Endothelial cell (in vitro differentiated cells): ENCODE measurements at places on chromosomes 5 and 9. TPM values are rescaled to one million over a fixed set of nuclear protein-coding genes. Genes with fewer than 3 reads are reported as not detected.

- H3K27me3 ChIP-seq, result no peaks in the 10 kb centered on the region
- no peaks in the 10 kb centered on the region for H3K36me3 ChIP-seq
- no peak overlapping the region for H3K4me3 ChIP-seq
- H3K27ac ChIP-seq, result no peak overlapping the region
These were observed 518.5 kb downstream of the NR2F1-AS1 start for GRCh38 chr5:93062548-93062947.

- H3K27me3 ChIP-seq, result peaks cover 11% of the 10 kb centered on the region
- no peak within 1 kb of the TSS for H3K27ac ChIP-seq
- H3K36me3 ChIP-seq, result no peaks in the 10 kb centered on the region
- peaks cover 4% of the 10 kb centered on the region for H3K4me1 ChIP-seq
These were observed at the start of gene DRD1 for GRCh38 chr5:175444060-175444904. TSS of gene DRD1 (minus strand) at chr5:175444182. CDS start at chr5:175443099, 1,083 bp downstream.

DNA sequence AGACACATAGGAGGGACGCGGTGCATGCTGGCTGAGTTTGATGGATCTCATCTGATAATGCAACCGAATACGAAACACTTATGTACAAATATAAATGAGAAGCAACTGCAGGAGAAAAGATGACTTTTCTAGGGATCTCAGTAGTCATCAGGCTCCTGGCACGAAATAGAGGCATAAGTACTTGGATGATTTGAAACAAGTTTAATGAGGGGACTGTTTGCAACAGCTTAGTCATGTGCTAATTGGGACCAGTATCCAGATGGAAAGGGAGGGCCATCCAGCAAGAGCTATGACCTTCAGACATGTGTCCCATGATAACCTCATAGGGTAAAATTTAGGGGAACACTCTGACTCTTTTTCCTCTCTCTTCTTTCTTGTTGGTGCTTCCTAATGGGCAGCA, 123.0 kb downstream of the EGFLAM start:
- no peak for DNase-seq
- no peaks in the 10 kb centered on the region for H3K27me3 ChIP-seq
- H3K27ac ChIP-seq, result no peak overlapping the region
- H3K4me3 ChIP-seq, result no peak overlapping the region
- no peaks in the 10 kb centered on the region for H3K36me3 ChIP-seq

DNA sequence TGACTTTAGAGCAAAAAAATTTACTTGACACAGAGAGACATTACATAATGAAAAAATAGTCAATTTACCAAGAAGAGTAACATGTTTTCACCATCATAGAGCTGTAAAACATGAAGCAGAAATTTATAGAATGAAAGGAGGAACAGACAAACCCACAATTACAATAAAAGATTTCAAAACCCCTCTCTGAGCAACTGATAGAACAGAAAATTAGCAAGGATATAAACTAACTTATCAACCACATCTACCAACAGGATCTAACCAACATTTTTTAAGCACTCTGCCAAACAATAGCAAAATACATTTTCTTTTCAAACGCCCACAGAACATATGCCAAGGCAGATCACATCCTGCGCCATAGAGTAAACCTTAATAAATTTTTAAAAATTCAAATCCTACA, 17.9 kb downstream of the SLCO4C1 start:
- no peak overlapping the region for H3K27ac ChIP-seq
- no peaks in the 10 kb centered on the region for H3K36me3 ChIP-seq
- peaks cover 5% of the 10 kb centered on the region for H3K4me1 ChIP-seq

DNA sequence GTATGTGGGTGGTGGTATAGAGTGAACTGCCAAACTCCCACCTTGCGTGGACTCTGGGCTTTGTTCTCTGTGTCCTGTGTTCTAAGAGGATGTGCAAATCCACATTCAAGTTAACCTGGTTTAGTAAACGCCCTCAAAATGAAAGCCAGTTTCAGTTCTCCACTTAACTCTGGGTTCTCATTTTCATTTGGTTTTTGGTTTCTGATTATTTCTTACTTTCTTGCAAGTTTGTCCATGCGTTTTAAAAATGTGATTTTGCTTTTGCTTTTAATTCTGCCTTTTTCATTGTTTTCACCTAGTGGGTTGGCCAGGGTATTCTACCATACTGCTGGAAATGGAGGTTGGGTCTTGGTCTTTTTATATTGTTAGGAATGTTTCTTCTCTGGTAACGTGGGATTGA, 38.2 kb downstream of the GALNT10 start:
- H3K36me3 ChIP-seq, result peaks cover 12% of the 10 kb centered on the region
- no peaks in the 10 kb centered on the region for H3K27me3 ChIP-seq
- H3K27ac ChIP-seq, result no peak overlapping the region
- no peaks in the 10 kb centered on the region for H3K4me1 ChIP-seq
- no peak overlapping the region for H3K4me3 ChIP-seq

The PCDHA10 gene
- total RNA-seq, result 16.9 TPM

GRCh38 chr5:39017504-39017903, 56.7 kb downstream of the RICTOR start:
- H3K4me3 ChIP-seq, result no peak overlapping the region
- peaks cover 3% of the 10 kb centered on the region for H3K4me1 ChIP-seq
- peaks cover 18% of the 10 kb centered on the region for H3K36me3 ChIP-seq
- no peak overlapping the region for H3K27ac ChIP-seq

The ADGRD2 gene
- not detected for total RNA-seq

DNA sequence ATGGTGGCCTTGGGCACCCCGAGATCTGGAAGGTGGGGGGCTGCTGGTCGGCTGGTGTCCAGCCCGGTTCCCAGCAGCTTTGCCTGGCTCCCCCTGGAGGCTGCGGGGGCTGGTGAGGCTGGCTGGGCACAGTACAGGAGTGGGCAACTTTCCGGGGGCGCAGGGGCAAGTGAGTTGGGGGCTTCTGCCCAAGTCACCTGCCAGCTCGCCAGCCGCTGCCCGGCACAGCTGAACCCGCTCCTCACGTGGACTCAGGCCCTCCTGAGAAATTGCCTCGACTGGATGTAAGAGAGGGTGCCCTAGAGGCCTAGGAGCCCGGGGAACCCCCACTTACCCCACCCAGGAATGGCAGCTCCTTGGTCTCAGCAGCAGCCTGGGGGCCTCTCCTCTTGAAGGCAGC, 15.4 kb downstream of the KCNT1 start:
- H3K27ac ChIP-seq, result no peak overlapping the region
- H3K27me3 ChIP-seq, result peaks cover 17% of the 10 kb centered on the region
- H3K36me3 ChIP-seq, result no peaks in the 10 kb centered on the region
- DNase-seq, result no peak

- no peak overlapping the region for H3K27ac ChIP-seq
- peaks cover 2% of the 10 kb centered on the region for H3K27me3 ChIP-seq
- DNase-seq, result no peak
- H3K4me3 ChIP-seq, result no peak overlapping the region
- no peaks in the 10 kb centered on the region for H3K36me3 ChIP-seq
These were observed 10.3 kb upstream of the CD180 start for GRCh38 chr5:67206929-67207328.

- peak overlapping the region; percentile 64 for H3K27ac ChIP-seq
- DNase-seq, result no peak
- no peaks in the 10 kb centered on the region for H3K36me3 ChIP-seq
- peak overlapping the region; percentile 97 for H3K4me3 ChIP-seq
These were observed 425 bp downstream of the PTPA start for GRCh38 chr9:129111528-129112151.

DNA sequence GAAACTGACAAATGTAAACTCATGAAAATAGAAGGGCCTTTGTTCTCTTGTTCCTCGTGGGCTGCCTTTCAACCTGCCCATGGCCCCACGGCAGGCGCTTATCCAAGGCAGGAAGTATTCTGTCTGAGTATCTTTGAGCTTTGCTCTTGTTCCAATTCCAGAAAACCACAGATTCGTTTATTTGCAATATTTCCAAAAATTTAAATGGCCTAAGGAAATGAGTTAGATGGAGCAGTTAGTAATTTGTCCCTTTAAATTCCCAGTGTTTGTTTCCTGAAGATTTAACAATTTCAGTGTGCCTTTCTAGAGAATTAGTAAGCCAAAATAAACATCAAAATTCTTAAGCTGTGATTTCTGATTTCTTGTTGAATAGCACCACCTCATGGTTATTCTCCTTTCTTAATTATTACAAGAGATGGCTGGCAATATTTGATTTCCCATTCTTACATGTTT, 299.4 kb upstream of the RASA1 start:
- no peak overlapping the region for H3K4me3 ChIP-seq
- no peak overlapping the region for H3K27ac ChIP-seq
- peaks cover 3% of the 10 kb centered on the region for H3K4me1 ChIP-seq
- peak; percentile 9 for DNase-seq
- no peaks in the 10 kb centered on the region for H3K36me3 ChIP-seq

GRCh38 chr9:15307523-15307841, 466 bp upstream of the TTC39B start:
- DNase-seq, result no peak
- H3K27ac ChIP-seq, result no peak overlapping the region
- peaks cover 5% of the 10 kb centered on the region for H3K27me3 ChIP-seq
- H3K4me1 ChIP-seq, result peaks cover 7% of the 10 kb centered on the region
- peak overlapping the region; percentile 84 for H3K4me3 ChIP-seq

The FGFR4 gene
- 11.0 TPM for total RNA-seq

GRCh38 chr5:178777520-178777919, 47.1 kb upstream of the ZNF354A start:
- no peak overlapping the region for H3K4me3 ChIP-seq
- DNase-seq, result no peak
- H3K27ac ChIP-seq, result no peak overlapping the region

DNA sequence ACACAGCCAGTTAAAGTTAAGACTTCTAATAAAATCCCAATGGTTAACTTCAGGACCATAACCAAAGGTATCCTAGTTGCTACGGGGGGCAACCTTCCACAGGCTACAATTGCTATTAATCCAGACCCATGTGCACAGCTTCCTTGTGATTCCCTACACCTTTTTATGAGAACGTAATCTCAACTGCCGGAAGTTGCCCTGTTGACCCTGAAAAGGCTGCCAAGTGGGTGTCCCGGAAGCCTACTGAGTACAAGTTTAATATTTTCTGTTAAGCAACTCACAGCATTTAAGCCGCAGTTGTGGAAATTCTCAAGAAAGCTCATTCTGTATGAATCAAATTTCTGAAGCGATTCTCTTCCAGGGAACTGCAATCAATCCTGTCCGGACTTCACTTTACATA, 48.5 kb upstream of the PTGER4 start:
- no peaks in the 10 kb centered on the region for H3K27me3 ChIP-seq
- H3K4me3 ChIP-seq, result no peak overlapping the region
- no peak overlapping the region for H3K27ac ChIP-seq
- H3K4me1 ChIP-seq, result no peaks in the 10 kb centered on the region

DNA sequence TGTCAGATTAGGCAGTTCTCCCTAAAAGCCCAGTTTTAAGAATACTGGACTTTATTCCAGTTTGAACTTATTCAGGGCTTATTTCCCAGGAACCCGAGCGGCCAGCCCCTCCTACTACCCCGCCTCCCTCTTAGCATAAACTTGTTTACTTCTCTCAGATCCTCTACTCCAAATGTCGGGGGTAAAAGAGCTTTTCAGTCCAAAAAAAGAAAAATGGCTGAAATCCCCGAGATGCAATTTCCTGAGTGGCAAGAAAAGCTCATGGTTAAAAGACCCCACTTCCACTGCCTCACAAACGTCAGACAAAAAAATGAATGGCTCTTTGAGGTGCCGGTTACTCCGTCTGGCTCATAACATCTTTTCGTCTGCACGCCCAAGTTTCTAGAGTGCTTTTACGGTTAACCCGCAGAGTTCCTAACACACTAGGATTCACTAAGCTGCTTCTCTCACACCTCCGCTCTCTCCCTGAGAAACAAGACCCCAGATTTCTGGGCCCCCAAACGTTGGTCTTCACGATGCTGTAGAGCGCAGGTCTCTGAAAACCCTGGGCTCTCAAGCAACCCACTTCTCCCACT, 402 bp downstream of the BRD8 start:
- H3K27ac ChIP-seq, result no peak overlapping the region
- H3K4me1 ChIP-seq, result peaks cover 7% of the 10 kb centered on the region
- peaks cover 3% of the 10 kb centered on the region for H3K27me3 ChIP-seq
- peaks cover 8% of the 10 kb centered on the region for H3K36me3 ChIP-seq
- peak; percentile 7 for DNase-seq

The LTC4S gene
- 1.0 TPM for total RNA-seq
